ENCODE measurements at places on chromosomes 1 and 21.

- DNase-seq = no peak
Measured at GRCh38 chr1:39174390-39175081, 30.0 kb upstream of the MACF1 start.

DNA sequence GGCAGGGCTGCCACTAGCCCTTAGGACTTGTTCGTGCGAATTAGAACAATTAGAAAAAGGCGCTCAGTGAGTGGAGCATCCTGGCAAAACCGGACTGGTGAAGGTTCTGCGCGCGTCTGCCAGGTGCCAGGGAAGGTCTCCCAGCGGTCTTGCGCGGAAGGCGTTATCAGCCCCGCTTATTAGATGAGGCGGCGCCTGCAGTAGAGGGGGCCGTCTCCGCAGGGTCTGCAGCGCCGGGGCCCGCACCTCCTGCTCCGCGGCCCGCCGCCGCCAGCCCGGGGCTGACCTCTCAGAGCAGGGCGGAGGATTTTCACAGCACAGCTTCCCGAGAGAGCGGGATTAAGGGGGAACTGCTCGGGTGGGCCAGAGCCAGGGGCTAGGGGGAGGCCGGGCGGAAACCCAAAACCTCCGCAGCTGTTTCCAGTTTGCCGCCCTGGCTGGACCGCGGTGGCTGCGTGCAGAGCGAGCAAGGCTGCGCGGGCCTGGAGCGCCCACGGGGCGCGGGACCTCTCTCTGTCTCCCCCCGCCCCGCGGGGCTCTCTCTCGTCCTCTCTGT, 155.2 kb downstream of the FOXD2 start:
- DNase-seq = no peak

- DNase-seq = no peak
Measured at GRCh38 chr21:34082769-34083168, 9.4 kb downstream of the MRPS6 start.

DNA sequence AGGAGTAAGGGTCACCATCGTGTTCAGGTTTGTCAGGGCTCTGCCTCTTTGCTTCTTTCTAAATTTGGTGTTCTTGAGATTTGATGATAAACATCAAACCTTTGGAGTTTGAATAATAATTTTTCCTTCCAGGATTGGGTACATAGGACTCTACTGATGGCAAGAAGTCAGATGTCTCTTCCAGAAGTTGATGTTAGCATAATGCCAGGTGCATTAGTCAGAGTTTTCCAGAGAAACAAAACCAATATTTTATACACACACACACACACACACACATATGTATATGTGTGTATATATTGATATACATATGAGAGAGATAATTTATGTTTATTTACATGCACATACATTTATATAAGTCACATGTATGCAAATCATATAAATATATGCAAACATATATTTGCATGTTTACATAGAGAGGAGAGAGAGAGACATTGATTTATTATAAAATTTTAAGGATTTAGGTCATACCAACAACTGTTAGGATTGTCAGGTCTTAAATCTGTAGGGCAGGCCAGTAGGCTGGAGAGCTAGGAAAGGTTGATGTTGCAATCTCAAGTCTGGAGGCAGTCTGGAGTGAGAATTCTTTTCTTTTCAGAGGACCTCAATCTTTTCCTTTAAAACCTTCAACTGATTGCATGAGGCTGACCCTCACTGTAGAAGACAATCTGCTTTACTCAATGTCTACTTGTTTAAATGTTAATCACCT, 199.2 kb downstream of the HLX start:
- peak; percentile 51 for DNase-seq

DNA sequence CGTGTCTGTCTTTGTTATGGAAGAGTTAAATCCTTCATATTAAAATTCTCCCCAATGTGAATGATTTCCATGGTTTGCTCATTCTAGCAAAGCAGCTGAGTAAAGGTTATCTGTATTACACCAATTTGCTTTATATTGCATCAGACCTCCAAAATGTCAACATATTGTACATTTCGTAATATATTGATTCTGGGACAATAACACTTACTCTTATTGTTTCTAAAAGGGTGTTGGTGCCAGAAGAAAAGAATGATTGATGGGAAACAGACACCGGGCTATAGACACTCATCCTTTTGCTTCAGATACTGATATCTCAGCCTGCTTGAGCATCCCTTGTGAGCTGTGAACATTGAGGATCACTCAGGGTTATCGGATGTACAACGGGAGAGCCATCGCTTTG, 7.0 kb downstream of the NTNG1 start:
- DNase-seq = no peak

- no peak for DNase-seq
Measured at GRCh38 chr1:175504875-175505555, 238.4 kb downstream of the TNR start.

Measured in foreskin fibroblast (primary cell).